ENCODE measurements at places on chromosomes 1 and 21.

- no peak for DNase-seq
These were observed 280.5 kb downstream of the DSCAM start for GRCh38 chr21:40566486-40566885.

DNA sequence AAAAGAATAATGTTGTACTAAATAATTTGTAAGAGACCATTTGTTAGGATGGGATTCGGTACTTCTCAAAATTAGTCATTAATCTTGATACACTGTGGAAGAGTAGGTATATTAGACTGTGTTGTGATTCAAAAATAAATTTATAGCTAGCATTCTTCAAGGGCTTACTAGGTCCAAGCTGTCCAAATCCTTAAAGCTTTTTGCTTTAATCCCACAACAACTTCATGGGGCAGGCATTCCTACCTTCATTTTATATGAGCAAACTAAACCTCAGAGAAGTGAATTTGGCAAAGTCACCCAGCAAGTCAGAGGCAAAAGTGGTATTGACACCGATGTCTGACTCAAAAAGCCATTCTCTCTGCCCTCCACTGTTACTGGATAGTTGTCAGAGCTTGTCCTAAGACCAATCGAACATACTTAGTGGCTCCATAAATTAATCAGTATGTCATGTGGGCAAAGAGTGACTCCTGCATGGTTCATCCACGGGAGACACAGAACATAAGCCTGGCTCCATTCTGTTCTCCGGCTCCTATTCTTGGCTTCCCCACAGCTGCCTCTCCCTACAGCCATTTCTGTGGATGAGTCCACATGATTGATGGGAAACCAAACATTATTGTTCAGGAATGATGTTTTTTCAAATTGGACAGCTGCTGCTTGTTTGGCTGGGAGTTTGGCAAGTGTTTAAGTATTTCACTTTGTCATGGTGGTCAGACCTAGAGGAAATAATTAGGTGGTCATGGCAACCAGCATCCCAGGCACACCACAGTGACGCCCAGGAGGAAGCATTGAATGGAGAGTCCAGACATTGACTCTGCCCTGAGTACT lies 133.4 kb upstream of the FGGY start:
- DNase-seq: peak; percentile 89

DNA sequence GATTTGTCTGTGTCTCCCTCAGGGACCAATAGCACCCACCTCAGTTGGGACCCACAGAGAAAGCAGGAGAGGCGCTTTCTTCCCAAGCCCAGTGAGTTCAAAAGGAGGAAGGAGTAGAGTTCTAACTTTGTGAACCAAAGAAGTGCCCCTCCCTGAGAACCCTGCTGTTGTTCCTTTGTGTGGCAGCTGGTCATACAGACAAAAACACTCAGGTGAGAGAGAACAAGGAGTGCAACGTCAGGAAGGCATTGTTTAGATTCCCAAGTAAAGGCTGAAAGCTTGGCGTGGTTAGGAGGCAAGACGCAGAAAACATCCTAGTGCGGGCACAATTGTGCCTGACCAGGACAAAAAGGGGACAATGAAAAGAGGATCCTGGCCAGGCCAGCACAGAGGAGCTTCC lies 654.6 kb downstream of the KIF26B start:
- no peak for DNase-seq

DNA sequence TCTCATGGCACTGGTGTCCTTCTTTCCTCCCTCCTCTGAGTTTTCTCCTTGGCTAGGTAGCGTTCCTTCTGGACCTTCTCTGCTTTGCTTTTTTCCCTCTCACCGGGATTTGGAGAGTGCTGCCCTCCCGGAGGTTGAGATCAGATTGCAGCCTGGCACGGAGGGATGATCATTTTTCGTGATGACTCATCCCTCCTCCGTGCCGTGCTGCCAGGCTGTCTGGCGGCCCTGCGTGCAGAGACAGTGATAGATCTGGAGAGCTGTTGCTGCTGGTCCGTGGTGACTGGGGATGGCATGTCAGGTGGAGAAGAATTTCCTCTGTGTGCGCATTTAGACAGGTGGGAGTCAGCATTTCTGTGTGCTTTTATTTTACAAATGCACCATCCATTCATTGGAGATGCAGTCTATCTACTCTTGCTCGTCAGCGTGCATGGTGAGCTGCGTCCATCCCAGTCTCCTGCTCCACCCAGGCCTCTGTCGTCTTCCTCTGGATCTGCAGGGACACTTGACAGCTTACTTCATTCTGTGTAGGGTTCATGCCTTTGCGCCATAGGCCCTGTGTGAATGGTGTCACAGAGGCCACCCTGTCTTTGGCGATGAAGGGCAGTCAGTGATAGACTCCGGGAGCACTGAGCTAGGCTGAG lies 104.4 kb downstream of the PCBP3 start:
- peak; percentile 86 for DNase-seq

GRCh38 chr21:17779496-17779895 lies 39.7 kb downstream of the C21orf91 start:
- DNase-seq: no peak

DNA sequence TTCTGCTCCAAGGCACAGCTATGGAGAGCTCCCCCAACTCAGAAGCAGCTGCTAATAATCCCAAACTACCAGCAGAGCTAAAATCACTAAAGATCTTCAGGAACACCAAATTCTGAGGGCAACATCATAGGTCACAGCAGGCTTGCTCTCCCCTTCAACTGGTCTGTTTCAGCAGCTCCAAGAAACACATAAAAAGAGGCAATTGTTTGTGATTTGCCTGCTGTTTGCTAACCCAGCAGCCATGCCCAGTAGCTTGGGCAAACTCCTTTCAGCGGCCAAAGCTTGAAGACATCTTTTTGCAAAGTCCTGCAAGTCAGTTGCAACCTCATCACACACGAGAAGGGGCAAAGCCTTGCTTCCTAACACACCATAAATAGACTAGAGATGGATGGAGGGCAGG lies 8.9 kb downstream of the ERI3 start:
- DNase-seq: no peak

DNA sequence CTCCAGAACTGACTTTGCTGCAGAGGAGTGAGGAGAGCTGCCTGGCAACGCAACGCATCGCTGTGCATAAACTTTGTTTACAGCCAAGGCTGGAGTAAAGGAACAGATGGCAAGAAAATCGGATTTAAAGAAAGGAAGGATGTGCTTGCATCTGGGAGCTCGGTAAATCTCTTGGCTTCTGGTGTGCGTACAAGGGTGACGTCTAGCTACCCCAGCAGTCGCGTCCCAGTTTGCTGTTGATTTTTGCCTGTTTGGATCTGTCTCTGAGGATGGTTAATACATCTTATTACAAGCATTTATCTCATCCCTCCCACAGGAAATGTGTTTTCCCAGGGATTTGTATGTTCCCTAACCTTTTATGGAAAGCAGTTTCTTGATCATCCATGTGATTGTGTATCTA lies 73.3 kb upstream of the RALGPS2 start:
- no peak for DNase-seq

DNA sequence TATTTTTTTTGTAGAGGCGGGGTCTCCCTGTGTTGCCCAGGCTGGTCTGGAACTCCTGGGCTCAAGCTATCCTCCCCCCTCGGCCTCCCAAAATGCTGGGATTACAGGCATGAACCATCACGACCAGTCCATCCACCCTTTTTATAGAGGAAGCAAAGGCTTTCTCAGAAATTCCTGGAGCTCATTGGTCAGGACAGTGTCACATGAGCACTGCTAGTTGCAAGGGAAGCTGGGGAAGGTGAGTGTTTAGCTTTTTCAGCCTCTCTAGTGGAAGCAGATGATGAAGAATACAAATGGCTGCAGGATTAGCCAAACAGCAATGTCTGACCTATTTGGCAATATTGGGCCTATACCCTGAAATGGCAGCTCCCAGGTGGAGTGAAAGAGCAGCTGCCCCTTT lies 8.0 kb downstream of the IGFN1 start:
- DNase-seq: no peak

DNA sequence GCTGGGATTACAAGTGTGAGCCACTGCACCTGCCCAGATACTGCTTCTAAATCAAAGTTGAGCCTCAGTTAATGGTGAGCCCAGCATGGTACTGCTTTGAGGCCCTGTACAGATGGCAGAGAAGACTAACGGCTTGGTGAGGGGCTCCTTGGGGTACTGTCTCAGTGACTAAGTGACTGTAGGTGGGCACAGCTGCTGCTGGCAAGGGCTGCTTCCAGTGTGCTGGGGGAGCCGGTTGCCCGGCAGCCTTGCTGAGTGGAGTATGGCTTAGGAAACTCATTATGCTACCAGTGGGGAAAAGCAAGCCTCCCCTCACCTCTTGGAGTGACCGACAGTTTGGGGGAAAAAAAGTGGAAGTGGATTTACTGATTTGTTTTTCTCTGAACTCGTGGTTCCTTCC lies 23.6 kb upstream of the ARHGEF10L start:
- DNase-seq: no peak

DNA sequence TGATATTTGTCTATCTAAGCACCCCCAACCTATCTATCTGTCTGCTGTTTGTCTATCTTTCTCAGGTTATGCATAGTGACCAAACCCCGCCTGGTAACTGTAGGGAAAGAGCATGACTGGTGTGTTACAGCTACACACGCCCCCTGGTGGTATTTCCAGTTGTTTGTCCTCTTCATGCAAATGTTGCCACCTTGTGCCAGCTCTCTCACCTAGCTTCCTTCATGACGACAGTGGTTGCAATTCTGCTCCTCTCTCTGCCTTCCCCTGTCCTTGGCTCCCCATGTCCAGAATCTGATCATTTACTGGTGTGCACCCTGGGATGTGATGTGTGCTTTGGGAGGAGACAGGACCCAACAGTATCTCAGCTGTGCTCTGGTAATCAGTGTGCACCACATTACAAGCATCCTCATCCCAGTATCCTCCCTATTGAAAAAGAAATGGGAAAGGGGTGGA lies 8.1 kb upstream of the INKA2 start:
- peak; percentile 62 for DNase-seq

DNA sequence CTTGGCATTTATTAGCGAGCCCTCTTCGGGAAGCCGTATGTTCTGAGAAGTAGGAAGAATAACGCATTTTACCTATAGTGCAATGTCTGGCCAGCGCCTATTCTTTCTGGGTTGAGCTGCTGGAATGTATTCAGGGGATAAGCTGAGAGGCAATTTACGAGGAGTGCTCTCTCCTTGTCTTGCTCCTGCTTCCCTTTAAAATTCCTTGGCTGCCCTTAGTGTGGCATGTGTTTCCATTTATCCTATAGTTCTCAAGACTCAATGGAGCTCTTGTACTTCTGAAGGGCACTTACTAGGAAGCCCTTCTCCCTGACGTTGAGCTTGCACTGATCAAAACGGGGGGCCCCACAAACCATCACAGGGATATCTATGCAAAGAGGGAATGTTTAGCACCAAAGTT lies 364.6 kb downstream of the DISC1 start:
- DNase-seq: no peak

DNA sequence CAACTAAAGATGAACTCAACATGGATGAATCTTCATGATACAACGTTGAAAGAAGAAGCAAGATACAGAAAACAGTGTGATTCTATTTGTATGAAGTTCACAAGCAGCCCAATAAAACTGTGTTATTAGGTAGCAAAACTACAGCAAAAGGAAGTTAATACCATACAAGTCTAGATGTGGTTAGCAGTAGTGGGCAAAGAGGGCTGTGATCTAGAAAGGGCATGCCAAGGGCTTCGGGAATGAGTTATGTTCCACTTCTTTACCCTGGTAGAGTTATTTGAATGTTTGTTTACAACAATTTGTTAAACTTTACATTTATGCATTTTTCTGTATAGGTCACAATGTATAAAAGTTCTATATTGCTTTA lies 9.2 kb downstream of the TNFRSF9 start:
- DNase-seq: no peak

- no peak for DNase-seq
These were observed 30.9 kb upstream of the GNPAT start for GRCh38 chr1:231210126-231210525.

DNA sequence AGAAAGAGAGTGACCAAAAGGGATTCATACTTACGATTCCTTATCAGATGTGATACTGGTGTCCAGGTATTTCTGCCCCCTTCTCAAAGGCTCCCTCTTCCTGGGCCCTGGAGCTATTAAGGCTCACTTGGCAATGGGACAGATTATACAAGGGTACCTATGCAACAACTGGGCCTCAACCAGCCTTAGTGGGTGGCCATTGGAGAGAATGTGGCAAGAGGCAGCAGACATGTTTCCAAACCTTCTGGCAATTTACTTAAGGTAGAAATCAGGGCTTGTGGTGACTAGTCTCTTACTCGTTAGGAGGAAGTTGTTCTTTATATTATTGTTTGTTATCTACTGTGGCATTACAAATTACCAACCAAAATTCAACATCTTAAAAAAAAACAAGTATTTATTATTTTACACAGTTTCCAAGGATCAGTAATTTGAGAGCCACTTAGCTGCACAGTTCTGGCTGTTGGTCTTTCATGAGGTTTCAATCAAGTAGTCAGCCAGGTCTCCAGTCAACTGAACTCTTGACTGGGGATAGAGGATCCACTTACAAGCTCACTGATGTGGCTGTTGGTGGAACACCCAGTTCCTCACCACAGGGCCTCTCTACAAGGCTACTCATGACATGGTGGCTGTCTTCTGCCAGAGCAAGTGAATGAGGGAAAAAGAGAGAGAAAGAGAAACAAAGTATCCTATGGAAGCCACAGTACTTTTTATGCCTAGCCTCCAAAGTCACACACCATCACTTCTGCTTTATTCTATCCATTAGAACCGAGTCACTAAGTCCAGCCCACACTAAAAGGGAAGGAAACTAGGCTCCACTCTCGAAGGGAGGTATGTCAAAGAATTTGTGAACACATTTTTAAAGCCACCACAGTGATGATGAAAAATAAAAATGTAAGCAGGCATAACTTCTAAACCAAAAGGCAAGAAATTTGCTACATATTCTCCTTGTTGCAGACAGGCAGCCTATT lies 10.7 kb downstream of the ZNF648 start:
- DNase-seq: no peak

- DNase-seq: no peak
These were observed 3.7 kb downstream of the IGSF3 start for GRCh38 chr1:116663821-116664220.

DNA sequence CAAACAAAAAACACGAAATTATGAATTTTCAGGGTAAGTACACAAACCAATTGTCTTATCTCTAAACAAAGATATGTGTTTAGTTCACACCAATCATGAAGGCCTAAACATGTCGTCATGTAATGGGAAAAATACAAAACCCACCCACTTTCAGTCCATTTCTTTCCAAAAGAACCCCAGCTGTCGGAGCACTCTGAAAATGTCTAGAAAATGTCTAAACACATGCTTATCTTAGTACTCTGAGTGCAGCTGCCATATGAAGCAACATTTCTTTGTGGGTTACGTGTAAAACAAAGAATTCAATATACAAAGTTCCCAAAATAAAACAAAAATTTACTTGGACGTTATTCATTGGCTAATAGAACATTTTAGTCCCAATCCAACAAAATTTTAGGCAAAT lies 22.7 kb downstream of the SERBP1 start:
- no peak for DNase-seq

DNA sequence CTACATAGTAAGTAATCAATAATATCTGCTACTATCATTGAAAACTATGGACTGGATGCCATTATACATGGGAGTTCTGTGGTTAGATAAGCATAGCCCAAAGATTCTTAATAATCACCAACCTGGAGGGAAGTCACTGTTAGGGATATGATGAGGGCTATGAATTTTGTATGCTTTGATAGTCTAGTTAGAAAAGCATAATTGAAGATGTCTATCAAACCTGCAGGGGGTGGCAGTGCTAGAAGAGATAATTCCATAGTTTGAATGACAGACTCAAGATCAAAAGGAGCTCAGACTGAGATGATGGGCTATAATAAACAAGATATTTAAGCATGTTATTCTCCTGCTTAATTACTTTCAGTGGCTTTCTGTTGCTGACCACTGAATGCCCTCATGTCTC lies 15.4 kb upstream of the COA6 start:
- DNase-seq: no peak
